Panc1 (cell line): ENCODE measurements at places on chromosomes 5 and 9. TPM values are rescaled to one million over a fixed set of nuclear protein-coding genes. Genes with fewer than 3 reads are reported as not detected.

GRCh38 chr9:87433853-87434252 is 63.8 kb upstream of the DAPK1 start:
- no peak for DNase-seq

- DNase-seq, result no peak
These were observed 117.2 kb downstream of the NRG2 start for GRCh38 chr5:139925650-139926640.

Gene FAXDC2
- 0.39 TPM for total RNA-seq

DNA sequence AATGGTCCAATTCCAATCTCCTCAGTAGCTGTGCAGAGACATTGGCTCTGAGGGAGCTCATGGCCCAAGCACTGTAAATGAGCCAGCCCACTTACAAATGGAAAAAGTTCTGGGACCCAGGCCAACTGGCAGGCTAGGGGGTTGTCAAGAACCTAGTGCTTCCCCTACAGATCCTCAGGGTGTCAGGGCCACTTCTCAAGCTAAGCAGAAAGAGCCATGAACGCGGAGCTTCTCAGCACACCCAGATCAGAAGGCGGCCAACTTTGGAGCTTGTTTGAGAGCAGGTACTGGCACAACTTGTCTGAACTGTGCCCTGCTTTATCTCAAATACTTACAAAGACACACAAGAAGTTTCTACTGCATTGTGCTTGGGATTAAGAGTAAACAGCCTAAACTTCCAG is 17.5 kb downstream of the TLE1 start:
- DNase-seq, result no peak

Gene CDK5RAP2
- total RNA-seq, result 47.7 TPM
